ENCODE measurements at places on chromosomes 4 and X. TPM values are rescaled to one million over a fixed set of nuclear protein-coding genes. Genes with fewer than 3 reads are reported as not detected.

GRCh38 chr4:127012549-127012948 lies 620.2 kb upstream of the INTU start:
- no peak for DNase-seq

DNA sequence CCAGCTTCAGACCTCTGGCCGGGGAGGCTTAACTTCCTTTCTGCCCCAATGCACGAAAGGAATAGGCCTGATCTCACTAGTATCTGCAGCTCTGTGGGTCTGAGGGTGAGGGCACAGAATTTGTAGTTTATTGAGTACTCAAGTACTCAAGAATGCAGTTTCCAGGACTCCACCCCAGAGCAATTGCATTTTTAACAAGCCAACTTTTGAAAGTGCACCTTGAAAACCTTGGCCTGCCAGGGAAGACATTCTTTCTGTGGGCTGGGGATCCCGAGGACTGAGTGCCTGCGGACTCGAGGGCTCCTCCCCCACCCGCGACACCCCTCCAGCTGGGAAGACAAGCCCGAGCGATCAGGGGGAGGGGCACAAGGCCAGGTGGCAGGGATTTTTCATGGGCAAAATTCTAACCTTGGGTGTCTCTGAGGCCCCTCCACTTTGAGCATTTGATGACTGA lies 22.4 kb downstream of the RS1 start:
- DNase-seq = no peak

Gene FRMD7
- total RNA-seq = not detected

Gene MMRN1
- total RNA-seq = 0.16 TPM

DNA sequence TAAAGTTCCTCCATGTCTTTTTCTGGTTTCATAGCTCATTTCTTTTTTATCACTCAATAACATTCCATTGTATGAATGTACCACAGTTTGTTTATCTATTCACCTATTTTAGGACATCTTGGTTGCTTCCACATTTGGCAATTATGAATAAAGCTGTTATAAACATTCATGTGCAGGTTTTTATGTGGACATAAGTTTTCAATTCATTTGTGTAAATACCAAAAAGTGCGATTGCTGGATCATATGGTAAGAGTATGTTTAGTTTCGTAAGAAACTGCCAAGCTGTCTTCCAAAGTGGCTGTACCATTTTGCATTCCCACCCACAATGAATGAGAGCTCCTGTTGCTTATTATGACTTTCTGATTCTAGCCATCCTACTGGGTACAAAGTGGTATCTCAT lies 36.3 kb upstream of the ZFX start:
- no peak for DNase-seq

DNA sequence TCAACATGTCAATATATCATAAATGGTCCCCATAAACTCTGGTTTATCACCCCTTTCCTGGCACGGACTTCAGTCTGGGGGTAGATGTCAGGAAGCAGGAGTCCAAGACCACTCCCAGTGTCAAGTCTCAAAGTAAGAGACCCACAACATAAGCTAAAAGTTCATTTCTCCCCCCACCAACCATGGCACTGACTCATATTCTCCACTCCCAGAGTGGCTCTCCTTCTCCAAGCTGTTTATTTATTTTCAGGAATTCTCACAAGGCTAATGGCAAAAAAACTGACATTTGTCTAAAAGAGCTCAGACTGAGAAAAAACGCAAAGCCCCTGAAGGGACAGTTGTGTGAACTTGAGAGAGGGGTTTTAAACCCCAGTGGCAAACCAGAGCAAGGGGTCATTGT lies 217.0 kb downstream of the RAB28 start:
- no peak for DNase-seq

Gene HTN1
- not detected for total RNA-seq

- no peak for DNase-seq
Observed at GRCh38 chrX:101774340-101774739, 114.7 kb upstream of the ARMCX2 start.

GRCh38 chrX:97155816-97156215 lies 272.1 kb downstream of the RPA4 start:
- DNase-seq = no peak

- DNase-seq = no peak
Observed at GRCh38 chr4:78726546-78726945, 49.6 kb upstream of the BMP2K start.

DNA sequence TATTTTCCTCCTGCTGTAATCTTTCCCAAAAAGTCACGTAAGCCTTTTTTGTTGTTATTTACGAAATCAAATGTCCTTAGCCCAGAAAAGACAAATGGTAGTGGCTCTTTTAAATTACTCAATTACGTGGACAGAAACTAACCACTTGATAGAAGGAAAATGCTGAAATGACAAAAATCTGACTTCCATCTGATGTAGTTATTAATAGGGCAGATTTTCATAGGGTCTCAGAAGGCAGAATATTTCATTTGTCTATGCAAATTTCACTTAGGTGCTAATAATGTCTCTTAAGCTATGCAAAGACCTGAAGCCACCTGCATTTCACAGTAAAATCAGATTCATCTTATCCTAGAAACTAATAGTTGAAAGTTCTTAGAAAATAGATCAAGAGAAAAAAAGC lies 295.7 kb downstream of the TMA16 start:
- no peak for DNase-seq

DNA sequence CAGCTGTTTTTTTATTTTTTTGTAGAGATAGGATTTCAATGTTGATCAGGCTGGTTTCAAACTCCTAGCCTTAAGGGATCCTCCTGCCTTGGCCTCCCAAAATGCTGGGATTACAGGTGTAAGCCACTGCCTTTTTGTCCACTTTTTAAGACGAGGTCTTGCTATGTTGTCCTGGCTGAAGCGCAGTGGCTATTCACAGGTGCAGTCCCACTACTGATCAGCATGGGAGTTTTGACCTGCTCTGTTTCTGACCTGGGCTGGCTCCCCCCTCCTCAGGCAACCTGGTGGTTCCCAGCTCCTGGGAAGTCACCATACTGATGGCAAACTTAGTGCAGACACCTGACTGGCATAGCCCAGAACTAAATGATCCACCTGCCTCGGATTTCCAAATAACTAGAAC lies 2.3 kb upstream of the NSD2 start:
- no peak for DNase-seq

GRCh38 chr4:71558248-71558647 lies 219.4 kb downstream of the SLC4A4 start:
- no peak for DNase-seq

GRCh38 chr4:36677874-36678273 lies 396.5 kb downstream of the DTHD1 start:
- no peak for DNase-seq

GRCh38 chr4:7845493-7846128 lies 94.0 kb downstream of the AFAP1 start:
- no peak for DNase-seq

DNA sequence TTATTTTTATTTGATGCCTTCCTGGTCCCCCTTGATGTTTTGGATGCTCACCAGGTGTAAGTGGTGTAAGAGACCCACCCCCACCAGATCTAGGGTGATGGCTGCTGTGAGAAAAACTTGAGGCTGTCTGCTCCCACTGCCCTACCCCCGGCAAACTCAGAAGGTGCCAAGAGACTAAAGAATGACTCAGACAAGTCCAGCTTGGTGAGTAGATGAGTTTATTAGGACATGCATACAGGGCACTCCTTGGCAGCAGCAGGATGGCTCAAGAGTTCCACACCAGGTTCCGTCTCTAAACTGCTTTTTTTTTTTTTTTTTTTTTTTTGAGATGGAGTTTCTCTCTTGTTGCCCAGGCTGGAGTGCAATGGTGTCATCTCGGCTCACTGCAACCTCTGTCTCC lies 84.0 kb upstream of the HPF1 start:
- DNase-seq = no peak

Gene F8
- total RNA-seq = 2.0 TPM

Gene WDR17
- 5.7 TPM for total RNA-seq

Measured in activated B cell treated with CpG ODN at 0.5 μM for 24 hours (primary cell).